ENCODE measurements at places on chromosomes 7 and 10.

DNA sequence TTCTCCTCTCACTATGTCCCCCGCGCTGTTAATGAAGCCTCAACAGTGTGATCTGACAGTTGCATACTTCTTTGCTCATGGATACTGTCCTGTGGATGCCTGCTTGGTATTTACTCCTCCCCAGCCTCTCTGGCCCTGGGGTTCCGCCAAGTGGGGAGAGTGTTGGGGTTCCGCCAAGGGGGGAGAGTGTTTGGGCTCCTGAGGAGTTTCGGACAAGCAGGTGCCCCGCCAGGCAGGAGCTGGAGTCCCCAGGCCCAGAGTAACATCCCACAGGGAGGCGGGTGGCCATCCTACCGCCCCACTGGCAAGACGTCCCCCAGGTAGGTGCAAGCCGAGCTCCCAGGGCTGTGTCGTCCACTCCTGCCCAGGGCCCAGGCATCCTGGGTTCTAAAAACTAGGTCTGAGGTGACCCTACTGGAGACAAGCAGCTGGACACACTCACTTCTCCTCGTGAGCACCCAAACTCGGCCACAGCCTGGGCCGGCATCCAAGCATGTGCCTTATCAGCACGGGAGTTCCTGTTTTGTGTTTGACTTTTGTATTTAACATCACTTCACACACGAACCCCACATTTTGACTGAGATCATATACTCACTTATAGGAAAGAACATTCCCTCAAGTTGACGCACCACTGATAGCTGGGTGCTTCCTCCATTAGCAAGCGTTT, 34.2 kb downstream of the CAMK2B start:
- no peak for DNase-seq

DNA sequence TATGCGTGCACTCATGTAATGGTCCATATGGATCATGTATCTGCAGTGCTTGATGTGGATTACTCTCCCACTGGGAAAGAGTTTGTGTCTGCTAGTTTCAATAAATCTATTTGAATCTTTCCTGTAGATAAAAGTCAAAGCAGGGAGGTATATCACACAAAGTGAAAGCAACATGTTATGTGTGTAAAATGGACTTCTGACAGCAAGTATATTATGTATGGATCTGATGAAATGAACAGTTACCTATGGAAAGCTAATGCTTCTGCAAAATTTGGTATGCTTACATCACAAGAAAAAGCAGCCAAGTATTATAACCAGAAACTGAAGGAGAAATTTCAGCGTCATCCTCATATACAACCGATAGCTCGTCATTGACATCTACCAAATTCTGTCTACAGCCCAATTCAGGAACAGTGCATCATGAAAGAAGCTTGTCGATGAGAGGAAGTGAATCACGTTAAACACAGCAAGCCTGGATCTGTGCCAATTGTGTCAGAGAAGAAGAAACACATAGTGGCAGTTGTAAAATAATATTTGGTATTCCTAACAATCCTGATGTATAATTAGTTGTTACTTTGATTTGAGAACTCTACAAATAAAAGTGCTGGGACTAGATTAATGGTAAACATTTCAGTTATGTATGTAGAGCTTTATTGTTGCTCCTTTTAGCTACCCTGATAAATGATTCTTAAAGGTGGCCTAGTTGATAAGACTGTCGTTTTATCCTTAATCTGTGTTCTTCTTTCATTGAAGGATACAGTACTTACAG, 14.2 kb upstream of the SYPL1 start:
- DNase-seq, result peak; percentile 46

DNA sequence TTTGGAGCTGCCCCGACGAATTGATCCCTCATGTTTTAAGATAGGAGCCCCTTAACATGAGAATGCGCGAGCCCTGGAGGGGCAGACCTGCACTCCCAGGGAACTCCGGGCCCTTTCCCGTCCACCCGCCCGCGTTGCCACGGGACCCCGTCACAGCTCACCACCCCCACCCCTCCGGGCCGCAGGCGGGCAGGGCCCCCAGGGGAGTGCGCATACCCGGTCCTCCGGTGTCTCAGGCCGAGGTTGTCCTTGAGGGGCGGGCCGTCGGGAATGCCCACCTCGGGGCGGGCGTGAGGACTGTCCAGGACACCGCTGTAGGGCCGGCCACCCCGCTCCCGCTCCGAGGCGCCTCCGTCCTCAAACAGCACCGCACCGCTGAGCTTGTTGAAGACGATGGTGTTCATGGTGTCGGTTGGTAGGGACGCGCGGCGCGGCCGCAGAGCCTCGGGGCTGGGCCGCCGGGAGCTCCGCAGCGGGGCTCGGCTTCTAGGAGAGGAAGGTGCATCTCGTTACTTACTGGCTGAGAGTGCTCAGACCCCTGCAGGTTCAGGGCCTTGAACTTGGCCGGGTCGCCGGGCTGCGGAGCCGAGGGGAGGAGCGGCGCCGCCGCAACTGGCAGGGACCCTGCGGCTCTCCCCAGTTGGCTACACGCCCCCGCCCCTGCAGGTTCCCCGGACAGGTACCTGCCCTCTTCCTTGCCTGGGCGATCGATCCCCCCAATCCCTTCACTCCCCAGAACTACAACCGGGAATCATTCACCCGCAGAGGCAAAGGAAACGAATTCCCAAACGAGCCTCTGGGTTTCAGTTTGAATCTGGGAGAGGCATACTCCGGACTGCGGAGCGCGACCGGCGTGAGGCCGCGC, 2.4 kb downstream of the MKX start:
- DNase-seq, result no peak

- no peak for DNase-seq
These were observed 61.4 kb upstream of the ABCB5 start for GRCh38 chr7:20554072-20554471.

DNA sequence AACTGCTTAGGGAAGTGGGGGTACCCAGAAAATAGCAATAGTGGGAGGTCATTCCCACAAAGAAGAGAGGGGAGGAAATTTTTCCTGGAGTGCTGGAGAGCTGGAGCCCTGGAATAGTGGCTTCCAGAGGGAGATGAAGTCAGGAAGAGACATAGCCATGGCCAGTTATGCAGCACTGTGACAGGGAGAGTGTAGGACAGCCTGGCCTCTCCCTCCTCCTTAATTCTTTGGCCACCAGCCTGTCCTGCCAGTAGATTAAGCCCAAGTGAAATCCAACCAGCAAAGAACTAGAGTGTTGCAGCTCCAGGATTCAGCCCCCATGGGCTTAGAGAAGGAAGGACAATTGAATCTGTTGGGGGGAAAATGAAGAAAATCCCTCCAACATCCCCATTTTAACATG, 130.5 kb downstream of the HDAC9 start:
- DNase-seq, result no peak

DNA sequence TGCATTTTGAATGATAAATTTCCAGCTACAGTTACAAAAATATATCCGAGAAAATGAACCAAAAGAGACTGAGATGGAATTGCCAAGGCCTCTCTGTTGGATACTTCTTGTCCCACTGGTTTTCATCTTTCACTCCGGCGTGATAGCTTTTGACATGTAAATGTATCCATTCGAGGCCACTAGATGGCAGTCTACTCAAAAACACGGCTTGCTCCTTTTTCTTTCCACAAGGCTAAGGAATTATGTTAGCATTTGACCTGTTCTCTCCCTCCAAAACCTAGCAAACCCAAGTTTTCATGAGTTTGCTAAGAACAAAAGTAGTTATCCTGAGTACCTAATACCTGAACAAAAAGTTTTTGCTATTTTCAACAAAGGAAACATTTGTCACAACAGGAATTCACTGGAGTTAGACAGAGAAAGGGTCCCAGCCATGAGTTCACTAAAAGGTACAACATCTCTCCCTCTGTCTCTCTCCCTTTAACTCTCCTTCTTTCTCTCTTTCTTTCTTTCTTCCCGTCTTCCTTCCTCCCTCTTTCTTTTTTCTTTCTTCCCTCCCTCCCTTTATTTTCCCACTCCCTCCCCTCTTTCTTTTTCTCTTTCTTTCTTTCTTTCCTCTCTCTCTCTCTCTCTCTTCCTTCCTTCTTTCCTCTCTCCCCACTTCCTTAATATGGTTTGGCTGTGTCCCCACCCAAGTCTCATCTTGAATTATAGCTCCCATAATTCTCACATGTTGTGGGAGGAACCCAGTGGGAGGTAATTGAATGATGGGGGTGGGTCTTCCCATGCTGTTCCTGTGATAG, 207.9 kb upstream of the MYO3A start:
- no peak for DNase-seq
